ENCODE measurements at places on chromosomes 3 and 15.

DNA sequence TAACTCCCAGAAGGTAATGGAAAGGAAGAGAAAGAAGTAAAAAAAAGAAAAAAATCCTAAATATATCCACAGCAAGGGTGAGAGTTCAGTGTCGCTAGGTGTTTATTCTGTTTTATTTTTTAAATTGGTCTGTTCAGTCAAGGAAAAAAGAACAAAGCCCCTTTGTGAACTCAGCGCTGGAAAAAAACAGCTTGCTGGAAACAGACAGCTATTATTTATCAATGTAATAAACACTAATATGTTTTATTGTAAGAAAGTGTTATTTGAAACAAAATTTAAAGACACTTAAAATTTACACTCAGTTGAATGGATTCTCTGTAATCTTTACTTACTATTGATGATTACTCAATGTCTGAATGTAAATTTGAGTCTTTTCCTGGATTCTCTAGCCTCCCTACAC is 32.3 kb upstream of the LEKR1 start:
- DNase-seq = no peak

DNA sequence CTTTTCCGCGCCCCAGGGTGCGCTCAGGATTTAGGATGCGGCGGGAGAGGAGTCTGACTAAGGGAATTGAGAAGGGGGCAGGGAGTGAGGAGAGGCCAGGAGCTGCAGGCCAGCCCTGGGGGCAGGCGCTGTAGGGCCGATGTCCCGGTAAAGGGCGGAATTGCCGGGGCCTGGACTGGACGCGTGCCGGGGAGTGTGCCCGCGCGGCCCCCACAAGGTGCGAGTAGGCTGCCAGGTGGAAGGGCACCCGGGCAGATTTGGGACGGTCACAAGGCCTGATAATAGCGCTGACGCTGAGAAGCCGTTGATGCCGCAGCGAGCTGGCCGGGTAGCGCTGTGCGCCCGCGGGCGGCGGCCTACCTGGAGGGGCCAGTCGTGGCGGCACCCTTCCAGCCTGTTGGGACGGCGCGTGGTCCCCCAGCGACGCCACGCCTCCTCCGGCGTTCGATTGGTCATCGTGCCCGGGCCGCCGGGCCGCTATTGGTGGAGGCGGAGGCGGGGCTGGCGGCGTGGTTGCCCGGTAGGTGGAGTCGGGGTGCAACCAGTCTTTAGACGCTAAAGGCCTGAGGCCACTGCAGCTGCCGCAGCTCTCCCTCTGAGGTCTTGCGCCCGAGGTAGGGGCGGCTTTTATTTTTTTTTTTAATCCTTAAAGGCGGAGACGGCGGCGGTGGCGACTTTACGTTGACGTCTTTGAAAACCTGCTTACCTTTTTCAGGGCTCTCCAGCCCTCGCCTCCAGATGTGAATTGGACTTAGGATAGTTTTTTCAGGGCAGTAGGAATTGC is 903 bp downstream of the SLC25A38 start:
- DNase-seq = no peak

DNA sequence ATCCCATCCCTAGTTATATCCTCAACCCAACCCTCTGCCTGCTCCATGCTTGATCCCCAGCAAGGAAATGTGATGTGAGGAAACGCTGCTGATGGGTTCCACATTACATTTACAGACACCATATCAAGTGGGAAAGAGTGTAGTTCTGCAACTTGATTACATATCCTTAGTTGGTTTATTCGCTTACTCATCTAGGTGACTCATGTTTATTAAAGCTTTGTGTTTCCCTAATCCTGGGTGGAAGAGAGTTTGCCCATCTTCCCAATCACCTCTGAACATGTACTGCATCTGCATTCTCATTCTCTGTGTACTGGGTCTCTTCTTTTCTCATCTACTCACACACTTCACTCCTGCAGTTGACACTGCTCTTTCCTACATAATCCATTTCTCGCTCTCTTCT is 91.7 kb upstream of the PDZRN3 start:
- no peak for DNase-seq

GRCh38 chr3:184255291-184256039 is 5.9 kb downstream of the CAMK2N2 start:
- DNase-seq = no peak

DNA sequence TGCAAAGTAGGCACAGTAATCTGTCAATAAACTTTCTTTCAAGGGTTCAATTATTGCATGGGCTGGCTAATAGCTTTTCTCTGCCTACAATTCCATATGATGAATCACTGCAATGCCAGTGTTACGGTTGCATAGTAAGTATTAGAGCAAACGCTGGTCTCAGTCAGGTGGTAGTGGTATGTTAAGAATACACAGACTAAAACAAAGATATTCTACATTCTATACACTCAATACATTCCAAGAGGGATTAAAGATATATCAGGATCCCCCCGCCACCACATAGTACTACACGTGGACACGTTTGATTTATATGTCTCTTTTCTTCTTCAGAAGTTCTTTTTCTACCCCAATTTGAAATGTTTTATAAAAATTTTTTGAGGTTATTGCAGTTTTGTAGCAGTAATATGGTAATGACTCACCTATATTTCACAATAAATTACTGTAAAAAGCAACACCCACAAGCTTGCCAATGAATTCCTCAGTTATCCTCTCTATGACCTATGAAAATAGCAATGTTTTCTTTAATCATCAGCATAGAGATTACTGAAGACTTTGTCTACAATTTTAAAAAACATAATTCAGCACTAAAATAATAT is 68.2 kb downstream of the CD200R1L start:
- no peak for DNase-seq

- DNase-seq = no peak
These were observed 69.3 kb upstream of the RGMA start for GRCh38 chr15:93158097-93158900.

GRCh38 chr3:119340446-119340845 is 46.3 kb downstream of the ARHGAP31 start:
- no peak for DNase-seq

- no peak for DNase-seq
These were observed 170.5 kb upstream of the TGFBR2 start for GRCh38 chr3:30435861-30436331.

- no peak for DNase-seq
These were observed 133.3 kb upstream of the ADPGK start for GRCh38 chr15:72916897-72917296.

- no peak for DNase-seq
These were observed 245.3 kb upstream of the RARB start for GRCh38 chr3:25182794-25183193.

DNA sequence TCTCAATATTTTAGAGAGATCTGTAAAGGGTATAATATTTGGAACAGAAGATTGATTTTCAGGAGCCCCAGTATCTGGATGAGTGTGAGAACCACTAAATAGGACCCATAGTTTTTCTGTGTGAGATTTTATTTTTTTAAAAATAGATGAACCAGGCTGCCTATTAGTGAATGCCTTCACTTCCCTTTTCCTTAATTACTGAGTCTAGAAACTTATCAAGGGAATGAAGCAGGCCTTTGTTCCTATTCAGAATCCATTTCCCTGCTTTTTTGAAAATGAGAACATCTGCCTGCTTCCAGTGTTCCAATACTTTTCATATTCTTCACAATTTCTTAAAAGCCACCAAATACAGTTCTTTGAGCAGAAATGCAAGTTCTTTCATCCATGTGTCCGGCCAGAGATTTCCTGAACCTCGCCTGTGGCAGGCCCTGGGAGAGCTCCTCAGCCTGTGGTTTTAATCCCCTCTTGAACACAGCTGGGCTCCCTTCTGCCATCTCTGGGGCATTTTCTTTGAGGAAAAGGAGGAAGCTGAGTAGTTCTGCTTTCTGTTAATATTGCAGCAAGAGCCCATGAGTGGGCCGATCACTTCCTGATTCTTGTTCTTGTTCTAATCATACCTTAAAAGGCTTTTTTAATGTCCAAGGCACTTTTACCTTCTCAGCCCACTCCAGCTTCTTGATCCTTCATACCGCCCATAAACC is 4.7 kb downstream of the EHD4 start:
- no peak for DNase-seq

GRCh38 chr3:129001101-129001805 is at the start of gene EFCC1:
EFCC1 (plus strand) TSS chr3:129001304; CDS start chr3:129001629, 325 bp downstream.
- peak; percentile 15 for DNase-seq

GRCh38 chr15:57223345-57223744 is 153.0 kb upstream of the CGNL1 start:
- DNase-seq = no peak

DNA sequence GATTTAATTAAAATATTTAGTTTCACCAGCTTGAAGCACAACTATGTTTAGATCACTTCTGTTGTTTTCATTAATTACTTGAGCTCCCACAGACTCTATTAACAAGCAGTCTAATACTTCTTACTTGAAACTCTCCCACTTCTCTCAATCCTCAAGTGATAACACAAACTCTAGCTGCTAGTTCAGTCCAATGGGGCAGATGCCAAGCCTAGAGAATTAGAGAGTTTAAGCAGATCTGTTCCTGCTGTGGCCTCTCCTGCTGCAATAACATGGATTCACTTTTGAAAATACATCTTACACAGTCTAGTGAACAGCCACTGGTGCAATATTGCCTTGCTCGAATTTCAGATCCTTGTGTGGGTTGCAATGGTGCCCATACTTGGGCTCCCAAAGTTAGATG is 566.4 kb upstream of the SGO1 start:
- no peak for DNase-seq

- DNase-seq = no peak
These were observed 78.7 kb downstream of the SLC6A1 start for GRCh38 chr3:11071096-11071755.

- DNase-seq = no peak
These were observed 12.4 kb downstream of the PFN2 start for GRCh38 chr3:149958171-149958796.

DNA sequence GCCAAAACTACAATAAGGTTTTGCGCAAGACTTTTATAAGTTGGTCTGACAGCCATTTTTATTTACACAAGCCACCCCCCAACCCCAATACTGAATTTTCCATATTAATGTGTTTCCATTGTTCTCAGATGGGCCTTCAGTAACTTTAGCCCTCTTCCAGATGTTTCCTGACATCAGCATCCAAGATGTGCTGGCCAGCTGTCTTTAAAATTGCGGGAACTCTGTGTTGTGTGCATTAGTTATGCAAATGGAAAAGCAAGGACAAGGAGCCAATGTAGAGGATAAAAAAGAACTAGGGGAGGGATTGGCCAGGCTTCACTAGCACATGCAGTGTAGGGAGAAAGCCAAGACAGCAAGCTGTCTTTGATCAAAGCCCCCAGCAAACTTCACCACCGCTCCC is 45.4 kb downstream of the COMMD2 start:
- no peak for DNase-seq

DNA sequence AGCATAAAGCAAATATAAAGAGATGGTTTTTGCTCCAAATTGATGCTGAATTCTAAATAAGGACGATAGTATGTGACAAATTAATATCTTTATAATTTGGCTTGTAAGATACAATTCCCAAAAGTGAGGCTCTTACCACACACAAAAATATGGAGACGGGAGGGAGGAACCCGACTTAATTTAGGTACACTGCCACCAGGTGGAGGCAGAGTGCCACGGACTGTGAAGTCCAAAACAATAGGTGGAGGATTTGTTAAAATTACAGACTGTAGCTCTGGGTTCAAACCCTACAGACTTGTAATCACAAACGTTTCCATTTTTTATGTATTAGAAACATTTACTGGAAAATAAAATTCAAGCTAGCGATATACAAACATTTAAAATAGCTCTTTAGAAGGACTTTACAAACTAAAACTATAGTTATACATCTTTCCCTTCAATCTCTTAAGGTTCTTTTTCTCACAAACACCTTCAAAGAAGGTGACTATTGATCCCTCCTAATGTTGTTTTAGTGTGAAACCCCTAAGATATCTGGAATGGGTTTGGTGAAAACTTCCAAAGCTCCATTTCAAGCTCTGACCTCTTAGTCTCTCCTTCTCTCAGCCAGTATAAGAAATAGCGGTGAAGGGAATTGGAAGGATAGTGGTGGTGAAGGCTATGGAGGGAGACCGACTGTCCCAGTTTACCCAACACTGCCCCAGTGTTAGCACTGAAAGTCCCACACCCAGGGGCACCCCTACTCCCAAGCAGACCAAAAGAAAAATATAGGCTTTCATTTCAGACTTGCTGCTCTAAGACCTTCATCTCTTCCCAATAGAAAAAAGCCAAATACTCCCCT is 89.7 kb downstream of the AQP9 start:
- DNase-seq = peak; percentile 50

DNA sequence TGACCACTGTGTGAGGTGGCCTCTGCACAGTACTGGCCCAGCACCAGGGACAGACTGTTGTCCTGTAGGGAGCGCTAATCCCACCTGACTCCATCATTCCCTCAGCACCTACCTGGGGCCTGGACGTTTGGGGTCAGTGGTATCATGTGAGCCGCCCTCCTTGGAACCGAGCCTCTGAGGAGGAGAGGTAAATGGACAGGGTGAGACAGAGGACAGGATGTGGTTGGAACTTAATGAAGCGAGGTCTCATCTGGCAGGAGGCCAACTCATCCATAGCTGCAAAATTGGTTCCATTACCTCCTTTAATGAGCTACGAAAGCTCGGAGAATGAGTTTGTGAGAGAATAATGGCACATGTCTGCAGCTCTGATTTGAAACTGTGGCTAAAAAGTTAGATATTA is 13.9 kb downstream of the MAPKAPK3 start:
- DNase-seq = peak; percentile 45

DNA sequence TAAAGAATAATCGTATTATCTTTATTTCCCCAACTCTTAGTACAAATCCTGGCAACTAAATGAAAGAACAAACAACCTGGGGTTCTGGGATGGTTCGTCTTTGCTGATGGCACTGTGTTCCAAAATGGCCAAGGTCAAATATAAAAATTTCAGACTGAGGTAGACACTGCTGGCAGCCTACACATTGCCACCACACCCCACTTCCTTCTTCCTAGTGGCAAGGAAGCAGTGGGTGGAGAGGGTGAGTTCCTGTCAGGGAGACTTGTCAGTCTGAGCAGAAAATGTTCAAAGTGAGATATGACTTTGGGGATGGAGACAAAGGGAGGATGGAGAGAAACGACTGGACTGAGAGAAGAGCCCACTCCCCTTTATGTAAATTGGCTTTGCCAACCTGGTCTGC is 69.6 kb downstream of the LMCD1 start:
- no peak for DNase-seq

DNA sequence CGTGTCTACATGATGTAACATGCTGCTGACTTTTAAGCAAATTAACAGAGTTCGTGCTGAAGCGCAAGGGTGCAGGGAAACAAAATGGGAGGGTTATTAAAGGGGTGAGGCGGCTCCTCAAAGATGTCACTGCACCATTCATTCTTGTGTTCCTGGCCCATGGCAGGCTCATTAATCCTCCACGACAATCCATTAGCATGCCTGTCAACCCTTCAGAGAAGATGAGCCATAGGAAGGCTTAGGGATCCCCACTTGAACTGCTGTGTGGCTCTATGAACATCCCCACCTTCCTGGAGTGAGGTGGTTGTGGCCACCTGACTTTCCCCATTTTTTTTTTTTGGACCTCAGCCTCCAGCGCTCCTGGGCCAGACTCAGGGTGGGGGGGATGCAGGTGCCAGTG is 45.8 kb downstream of the IGF1R start:
- DNase-seq = no peak

- no peak for DNase-seq
These were observed 284.8 kb upstream of the CFAP20DC start for GRCh38 chr3:59334585-59334984.

- no peak for DNase-seq
These were observed 231.3 kb upstream of the KCNMB2 start for GRCh38 chr3:178304758-178305467.

Data from NCI-H1092 treated with DMSO at 0.1 percent for 48 hours (cell line).